ENCODE measurements at places on chromosomes 1 and 21.

DNA sequence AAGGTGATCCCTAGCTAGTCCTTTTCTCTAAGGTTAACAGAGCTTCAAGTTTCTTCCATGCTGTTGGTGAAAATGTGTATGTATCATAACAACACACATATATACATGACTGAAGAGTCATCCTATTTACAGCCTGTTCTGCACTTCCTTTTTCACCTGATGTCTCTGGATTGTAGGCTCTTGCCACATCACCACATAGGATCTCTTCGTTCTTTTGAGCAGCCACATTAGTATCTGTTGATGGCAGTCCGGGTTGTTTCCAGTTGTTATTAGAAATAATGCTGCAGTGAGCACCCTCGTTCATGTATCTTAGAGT lies 19.7 kb downstream of the MRPL37 start:
- no peak for DNase-seq

DNA sequence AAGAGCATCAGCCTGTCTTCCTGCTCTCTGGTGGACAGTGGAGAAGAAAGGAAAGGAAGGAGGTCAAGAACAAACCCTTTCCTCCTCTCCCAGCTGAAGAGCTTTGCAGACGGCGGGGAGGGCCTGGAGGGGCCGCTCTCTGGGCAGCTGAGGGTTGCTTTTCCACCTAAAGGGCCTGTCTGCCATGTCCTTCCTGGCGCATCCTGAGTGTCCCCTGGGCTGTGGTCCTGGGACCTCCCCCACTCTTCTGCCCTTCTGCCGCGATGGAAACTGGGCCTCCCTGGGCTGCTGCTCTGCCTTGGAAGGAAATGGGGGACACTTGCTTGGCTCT lies 107.0 kb downstream of the ETS2 start:
- no peak for DNase-seq

DNA sequence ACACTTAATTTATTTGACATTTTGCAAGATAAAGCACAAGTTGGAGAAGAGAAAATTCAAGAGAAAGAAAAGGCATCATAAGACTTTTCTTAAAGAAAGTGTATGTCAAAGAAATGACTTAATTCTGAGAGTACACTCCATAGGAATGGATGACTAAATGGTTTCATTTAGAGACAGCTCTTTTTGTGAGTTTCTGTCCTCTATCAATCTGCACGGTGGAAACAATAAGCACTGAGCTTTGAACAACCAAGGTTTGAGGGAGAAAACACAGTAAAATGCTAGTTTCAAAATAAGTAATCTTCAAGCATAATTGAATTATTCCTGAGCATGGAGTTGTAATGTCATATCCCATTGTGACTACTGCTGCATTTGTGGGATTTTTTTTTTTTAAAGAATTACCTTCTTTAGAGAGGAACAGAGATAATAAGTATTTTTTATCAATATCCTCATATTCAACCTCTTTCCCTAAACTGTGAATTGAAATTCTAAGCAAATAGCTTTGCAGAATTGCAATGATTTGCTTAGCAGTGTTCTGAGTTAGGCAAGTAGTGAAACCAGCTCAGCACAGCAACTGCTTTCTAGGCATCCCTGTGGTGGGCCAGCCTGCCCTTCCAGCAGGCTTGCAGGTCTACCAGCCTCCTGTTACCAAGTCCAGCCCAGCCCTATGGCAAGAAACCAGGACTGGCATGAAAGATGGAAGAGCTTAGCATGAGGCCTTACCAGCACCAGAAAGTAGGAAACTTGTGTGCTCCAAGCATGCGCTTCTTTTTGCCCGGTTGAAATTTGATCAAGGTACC lies 38.2 kb downstream of the KCNJ6 start:
- no peak for DNase-seq

DNA sequence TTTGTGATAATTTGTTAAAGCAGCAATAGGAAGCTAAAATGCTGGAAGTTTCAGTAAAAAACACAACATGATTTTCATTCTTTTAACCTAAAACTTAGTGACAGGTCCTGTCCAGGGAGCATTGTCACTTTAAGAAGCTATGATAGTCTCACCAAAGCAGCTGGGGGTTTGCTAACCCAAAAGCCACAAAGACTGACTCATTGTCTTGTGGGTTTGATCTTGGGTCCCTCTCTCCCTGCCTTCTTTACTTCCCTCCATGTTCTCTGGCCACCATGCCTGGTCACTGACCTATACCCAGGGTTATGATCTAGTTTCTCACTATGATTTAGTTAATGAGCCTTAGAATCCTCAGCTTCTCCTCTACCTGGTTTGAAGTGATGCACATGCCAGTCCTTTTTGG lies 213.5 kb upstream of the PTGFR start:
- peak; percentile 30 for DNase-seq

GRCh38 chr1:208820580-208821212 lies 576.5 kb upstream of the PLXNA2 start:
- DNase-seq, result no peak

DNA sequence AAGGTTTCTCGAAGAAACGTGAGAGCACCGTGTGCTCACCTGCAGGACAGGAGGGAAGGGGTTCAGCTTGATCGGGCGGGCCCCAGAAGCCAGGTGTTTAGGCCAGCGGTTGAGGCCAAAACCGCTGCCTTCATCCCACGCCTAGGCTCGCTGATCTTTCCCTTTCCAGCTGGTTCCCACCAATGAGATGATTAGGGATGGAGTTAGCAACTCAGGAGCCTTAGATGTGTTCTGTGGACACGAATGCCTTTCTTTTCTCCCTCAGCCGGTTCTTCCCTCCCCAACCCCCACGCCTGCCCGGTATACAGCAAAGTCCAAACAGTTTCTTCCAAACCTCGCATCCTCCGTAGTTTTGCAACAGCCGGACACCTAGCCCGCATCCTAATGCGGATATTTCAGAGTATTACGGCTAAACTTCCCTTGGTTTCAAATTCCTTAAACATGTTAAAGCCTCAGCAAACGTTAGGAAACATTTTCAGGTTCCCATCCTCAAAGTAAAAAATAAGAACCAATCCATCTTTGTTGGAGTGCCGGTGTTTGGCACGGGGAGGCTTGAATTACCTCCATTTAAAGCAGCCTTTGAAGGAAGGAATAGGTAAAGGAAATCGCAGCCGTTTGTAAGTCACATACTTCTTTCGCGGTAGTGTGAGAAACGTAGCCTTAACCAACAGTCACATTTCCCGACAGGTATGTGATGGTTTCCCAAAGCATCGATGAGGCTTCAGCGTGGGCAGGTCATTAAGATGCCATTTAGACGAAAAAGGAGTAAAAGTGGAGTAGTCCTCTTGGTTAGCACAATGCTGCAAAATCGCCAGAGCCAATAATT lies 1.1 kb downstream of the LRRC8C start:
- peak; percentile 31 for DNase-seq

GRCh38 chr1:237045278-237046016 lies 3.5 kb downstream of the RYR2 start:
- no peak for DNase-seq

GRCh38 chr1:18676332-18676781 lies 45.7 kb downstream of the PAX7 start:
- DNase-seq, result no peak

- no peak for DNase-seq
Observed at GRCh38 chr21:43308101-43308814, 118.7 kb downstream of the SIK1 start.

DNA sequence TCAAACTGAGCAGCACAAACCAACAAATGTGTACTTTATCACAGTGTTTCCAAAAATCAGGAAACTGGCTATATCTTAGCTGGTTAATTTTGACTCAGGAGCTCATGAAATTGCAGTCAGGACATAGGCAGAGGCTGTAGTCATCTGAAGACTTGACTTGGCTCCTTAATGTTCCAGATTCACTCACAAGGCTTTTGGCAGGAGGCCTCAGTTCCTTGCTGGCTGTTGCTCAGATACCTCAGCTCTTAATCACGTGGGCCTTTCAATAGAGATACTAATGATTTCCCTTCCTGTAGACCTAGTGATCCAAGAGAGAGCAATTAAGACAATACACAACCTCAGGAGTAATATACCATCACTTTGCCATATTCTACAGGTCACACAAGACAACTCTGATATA lies 537.7 kb downstream of the BRINP3 start:
- no peak for DNase-seq

GRCh38 chr1:71223641-71224340 lies 143.0 kb upstream of the ZRANB2 start:
- DNase-seq, result no peak

GRCh38 chr21:39525129-39525528 lies 73.4 kb downstream of the SH3BGR start:
- DNase-seq, result no peak

GRCh38 chr1:45526135-45526644 lies 4.5 kb upstream of the PRDX1 start:
- no peak for DNase-seq

- DNase-seq, result no peak
Observed at GRCh38 chr21:34017039-34017961, 56.1 kb upstream of the MRPS6 start.

DNA sequence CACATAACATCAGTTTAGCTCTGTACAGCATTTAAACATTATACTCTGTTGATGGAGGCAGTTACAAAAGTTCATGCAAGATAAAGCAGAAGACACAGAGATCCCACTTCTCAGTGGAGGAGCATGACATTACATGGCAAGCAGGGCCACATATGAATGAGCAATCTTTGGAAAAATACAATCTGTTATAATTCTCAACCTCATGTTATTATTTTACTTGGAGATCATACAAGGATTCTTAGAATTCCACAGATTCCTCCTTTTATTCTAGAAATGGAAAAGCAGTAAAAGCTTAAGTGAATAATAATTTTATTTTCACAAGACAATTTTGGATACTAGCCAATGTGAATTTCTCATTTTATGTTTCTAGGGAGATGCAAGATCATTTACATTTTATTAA lies 66.6 kb downstream of the IFI44 start:
- DNase-seq, result no peak

GRCh38 chr1:247368490-247369145 lies 37.0 kb upstream of the ZNF496 start:
- no peak for DNase-seq

DNA sequence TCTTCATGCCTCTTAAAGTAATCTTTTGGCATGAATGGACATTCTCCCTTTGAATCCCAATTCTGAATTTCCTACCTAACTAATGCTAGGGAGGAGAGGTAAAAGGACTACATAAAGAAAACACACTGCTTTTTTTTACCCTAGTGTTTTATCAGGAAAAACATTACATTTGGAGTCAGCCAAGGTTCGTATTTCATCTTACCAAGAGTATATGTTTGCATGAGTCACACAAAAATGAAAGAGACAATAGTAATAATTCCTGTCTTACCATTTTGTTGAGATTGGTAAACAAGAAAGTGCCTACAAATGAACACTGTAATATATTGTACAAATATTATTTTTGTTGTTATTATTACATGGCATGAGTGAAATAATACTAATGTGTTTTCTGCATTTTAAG lies 112.9 kb upstream of the WARS2 start:
- DNase-seq, result no peak
